WERI-Rb-1 (cell line): ENCODE measurements at places on chromosomes 2 and 18.

DNA sequence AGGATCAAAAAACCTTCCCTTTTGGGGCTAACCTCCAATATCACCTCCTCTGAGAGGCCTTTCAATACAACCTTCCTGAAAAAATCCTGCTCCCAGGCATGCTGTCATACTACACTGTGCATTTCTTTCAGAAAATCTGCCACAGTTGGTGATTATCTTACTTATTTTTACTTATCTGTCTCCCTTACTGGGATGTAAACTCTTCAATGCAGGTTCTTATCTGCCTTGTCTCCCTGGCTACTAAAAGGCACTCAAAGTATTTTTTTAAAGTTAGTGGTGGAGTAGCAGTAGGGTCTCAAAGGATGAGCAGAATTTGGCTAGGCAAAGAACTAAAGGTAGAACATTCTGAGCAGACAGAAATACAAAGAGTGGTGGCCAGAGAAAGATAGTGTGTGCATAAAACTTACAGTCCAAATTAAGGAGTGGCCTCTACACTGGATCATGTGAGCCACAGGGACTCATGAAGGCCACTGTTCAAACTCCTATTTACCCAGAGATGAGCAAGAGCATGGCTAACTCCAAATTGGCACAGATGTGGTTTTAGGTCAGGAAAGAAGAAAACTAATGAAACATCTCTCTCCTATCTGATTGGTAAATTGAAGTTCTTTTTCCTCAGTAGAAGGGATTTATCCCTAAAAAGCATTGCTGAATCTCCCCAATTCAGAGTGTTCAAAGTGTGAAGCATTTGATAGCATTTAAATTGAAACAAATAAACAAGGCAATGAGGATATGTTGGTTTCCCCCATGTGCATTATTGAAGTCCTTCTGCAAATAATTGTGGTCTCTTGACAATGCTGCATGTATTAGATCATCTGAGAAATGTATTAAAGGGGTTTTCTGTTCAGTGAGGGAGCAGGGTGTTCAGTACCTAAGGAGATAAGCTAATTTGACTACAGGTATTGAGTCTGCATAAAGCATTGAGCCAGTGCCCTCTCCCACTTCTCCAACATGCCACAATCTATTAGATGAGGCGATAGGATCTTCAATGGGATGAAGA lies 285.5 kb downstream of the MREG start:
- DNase-seq = no peak

DNA sequence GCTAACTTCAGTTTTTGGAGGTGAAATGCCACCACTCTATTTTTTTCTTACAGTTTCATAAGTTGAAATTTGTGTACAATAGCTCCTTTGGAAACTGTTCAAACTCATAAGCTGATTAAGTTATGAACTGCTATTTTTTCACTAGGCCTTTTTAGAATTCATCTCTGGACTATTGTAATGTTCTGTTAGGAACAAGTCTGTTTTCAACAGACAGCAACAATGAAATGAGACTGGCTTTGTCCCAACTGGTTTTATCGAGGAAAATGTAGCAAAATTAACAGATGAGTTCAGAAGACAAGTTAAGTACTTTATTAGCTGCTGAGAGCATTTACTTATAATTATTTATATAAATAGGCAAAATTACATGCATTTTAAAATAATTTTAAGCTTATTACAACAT lies 310.6 kb downstream of the ZNF804A start:
- no peak for DNase-seq

- no peak for DNase-seq
Measured at GRCh38 chr2:205858881-205859441, 176.7 kb downstream of the NRP2 start.

DNA sequence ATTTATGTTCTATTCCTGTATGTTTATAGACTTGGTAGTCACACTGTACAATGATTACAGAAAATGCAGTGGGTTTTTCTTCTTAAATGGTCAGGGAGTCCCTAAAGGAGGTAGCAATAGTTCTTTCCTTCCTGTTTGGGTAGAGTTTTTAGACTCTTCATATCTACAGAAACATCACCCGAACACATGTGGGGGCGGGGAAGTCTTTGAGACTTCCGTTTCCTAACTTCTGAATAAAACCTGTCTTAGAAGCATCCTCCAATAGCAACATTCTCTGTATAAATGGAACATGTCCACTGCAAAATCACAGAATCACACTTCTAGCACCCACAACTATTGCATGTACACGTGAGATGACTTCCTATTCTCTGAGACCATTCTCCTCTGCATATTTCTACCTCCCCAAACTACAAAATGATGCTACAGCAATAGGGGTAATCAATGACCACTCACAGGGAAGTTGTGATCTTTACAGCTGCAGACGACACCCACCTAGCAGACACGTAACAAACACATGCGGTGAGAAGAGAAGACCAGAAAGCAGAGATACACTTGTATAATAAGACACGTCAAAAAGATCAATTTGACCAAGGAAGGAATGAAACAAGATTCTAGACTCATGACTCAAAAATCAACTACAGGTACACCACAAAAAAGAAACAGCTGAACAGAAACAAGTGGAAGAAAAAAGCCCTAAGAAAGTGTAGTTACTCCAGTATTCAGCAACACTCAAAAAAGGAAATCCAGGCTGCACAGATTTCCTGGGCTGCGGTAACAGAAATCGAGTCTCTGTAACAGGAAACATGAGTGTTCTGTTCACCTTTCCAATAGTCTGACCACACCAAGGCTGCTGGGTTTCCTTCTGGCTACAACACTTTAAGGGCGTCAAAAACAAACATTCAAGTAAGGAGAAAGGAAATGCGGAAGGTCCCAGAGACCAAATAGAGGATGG lies 120.4 kb downstream of the ZNF516 start:
- DNase-seq = no peak

GRCh38 chr2:45128580-45128997 lies 119.3 kb upstream of the SIX2 start:
- DNase-seq = no peak

DNA sequence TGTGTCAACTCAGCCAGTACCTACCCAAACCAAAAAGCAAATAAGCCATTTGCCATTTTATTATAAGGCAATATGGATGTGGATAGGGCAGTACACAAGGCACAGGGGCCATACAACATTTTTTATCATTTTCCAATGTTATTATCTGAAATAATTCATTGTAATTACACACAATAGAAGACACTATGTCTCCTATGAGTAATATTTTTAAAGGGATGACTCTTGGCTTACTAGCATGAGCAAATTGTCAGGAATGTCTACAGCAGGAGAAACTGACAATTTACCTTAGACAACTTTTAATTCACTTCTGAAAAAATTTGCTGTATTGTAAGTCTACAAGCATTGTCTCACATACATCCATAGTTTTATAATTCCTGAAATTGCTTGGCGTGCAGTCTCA lies 1193.9 kb upstream of the CELF4 start:
- DNase-seq = no peak

GRCh38 chr2:54803783-54804751 lies 80.6 kb downstream of the EML6 start:
- DNase-seq = no peak

- no peak for DNase-seq
Measured at GRCh38 chr2:132479155-132479554, 62.5 kb downstream of the GPR39 start.
